Activated CD4-positive, alpha-beta T cell treated with anti-CD3 and anti-CD28 coated beads for 4 hours (primary cell): ENCODE measurements at places on chromosomes 2 and 18.

GRCh38 chr18:61901323-61901986 lies 8.6 kb upstream of the RNF152 start:
- DNase-seq = peak; percentile 34

GRCh38 chr18:68642003-68642402 lies 72.9 kb downstream of the TMX3 start:
- no peak for DNase-seq

GRCh38 chr2:39781697-39782096 lies 2.6 kb upstream of the THUMPD2 start:
- no peak for DNase-seq

GRCh38 chr18:55076643-55077218 lies 117.5 kb upstream of the CCDC68 start:
- no peak for DNase-seq

DNA sequence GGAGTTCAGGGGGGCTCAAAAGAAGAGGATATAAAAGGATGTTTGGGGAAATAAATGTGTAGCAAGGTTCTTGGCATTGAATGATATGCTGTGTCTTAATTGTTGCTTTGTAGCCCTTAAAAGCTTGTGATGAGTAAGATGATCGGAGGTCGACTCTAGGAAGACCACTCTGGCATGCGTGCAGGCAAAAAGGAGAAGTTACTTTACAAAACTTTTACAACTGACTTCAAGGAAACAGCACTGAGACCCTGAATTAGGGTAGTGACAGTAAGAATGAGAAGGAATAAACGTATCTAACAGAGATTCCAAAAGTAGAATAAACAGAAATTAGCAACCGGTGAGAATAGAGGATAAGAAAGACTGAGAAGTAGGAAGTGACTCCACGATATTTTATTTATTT lies 228.7 kb upstream of the TANK start:
- DNase-seq = no peak

DNA sequence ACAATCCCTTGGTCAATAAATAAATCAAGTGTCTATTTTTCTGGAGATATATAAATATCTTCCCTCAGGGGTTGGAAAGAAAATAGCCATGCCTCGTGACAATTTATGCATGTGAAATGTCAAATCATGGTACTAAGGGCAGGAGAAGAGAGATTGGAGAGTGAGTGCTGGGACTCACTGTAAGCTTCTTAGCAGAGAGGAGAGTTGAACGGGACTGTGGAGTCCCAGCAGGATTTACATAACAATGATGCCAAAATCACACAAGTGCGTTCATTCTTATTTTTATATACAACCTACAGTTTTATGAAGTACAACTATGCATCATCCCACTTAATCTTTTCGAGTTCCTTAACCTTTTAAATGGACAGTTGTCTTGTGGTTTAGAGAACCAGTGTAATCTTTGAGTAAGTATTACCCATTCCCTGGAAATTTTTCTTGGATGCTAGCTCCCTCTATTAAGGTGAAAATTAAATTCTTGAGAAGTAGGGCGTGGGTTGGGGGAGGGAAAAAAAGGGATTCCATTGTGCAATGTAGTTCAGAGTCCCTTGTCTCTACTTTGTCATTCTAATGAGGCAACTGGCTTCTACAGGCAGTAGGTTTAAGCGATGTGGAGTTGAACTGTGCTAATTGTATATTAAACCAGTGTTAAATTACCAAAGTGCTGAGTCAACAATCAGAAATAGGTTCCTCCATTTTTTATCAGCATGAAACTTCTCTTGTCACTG lies 143.6 kb upstream of the EPHA4 start:
- DNase-seq = no peak

GRCh38 chr2:67645280-67646138 lies 248.4 kb downstream of the ETAA1 start:
- DNase-seq = no peak

- no peak for DNase-seq
These were observed 231.7 kb upstream of the TNP1 start for GRCh38 chr2:217091531-217091930.

- no peak for DNase-seq
These were observed 41.7 kb upstream of the LDLRAD4 start for GRCh38 chr18:13176847-13177246.

- DNase-seq = no peak
These were observed 60.9 kb upstream of the KLF7 start for GRCh38 chr2:207226671-207227061.

DNA sequence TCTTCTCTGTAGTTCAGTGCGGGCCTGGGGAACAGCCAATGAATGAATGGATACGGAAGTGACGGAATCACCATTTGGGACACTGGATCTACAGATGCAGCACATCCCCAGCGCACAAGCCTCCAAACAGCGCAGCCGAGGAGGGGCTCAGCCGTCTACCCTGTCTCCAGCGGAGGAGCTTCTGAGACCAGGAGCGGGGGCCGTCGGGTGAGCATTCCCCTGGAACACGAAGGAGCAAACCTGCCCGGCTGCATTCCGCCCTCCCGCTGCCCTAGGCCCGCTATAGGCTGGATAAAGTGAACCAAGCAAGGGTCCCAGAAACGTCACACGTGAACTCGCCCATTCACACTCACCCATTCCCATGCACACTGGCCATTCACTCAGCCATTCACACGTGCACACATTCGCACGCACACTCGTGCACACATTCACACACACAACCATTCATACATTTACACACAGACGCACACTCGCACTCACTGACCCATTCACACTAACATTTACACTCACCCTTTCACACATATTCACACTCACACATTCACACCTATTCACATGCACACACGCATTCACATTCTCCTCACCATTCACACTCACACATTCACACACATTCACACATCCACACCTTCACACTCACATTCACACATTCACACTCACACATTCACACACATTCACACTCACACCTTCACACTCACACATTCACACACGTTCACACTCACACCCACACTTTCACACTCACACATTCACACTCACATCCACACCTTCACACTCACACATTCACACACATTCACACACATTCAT lies 63.4 kb downstream of the BIN1 start:
- no peak for DNase-seq

DNA sequence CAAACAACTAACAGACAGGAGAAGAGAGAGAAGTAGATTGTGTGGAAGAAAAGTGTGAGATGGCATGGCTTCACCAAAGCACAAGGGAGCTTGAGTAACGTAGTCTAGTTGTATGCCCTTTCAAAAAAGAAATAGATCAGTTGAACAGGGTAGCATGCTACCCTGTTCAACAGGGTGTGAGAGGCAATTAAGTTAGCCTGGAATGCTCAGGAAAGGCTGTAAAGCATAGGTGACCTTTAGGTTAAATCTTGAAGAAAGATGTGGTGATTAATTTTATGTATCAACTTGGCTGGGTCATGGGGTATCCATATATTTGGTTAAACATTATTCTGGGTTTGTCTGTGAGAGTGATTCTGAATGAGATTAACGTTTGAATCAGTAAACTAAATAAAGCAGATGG lies 61.8 kb upstream of the ZC3H15 start:
- DNase-seq = no peak

GRCh38 chr2:15031745-15032240 lies 399.3 kb downstream of the LRATD1 start:
- DNase-seq = no peak

GRCh38 chr2:231057590-231057989 lies 923 bp downstream of the PSMD1 start:
- no peak for DNase-seq

DNA sequence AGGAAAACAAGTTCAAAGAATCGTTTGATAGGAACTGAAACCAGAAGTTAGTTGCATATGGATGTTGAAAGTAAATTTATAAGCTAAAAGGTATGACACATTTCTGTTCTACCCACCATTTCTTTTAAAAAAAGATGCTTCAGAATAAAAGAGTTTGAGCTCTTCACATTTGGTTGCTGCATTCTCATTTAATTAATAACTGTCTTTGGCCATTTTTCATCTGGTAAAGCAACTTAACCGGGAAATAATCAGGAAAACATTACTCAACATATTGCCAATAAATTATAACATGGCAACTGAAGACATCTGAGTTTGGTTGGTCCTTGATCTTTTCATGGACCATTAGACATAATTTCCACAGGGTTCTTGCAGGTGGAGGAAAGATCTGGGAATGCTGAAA lies 180.2 kb upstream of the TWIST2 start:
- DNase-seq = no peak

- DNase-seq = no peak
These were observed 310.5 kb downstream of the SMAD2 start for GRCh38 chr18:47619771-47620448.

DNA sequence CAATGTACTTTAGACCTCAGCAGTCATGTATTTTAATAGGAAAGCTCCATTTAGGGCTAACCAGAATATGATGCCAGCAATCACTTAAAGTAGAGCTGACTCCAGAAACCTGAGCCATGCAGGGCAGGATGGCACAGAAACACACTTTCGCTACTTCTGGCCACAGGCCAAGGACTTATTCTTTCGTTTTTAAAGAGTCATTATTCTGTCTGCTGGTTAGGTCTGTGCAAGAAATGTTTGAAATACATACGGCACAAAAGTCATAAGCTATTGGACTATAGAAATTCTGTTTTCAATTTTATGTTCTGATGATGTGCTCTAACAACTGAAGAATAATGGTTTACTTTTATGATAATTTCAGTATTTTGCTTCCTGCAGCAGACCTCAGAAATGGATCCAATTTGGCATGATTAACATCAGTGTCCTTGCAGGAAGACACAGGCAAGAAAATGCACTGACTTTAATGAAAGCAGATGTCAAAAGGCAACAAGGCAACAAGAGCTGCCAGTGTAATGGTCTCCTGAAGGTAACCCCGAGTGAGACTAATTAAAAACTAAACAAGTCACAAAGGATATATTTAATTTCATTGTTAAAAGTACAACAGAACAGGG lies 114.4 kb upstream of the CHRNA1 start:
- DNase-seq = no peak

GRCh38 chr18:42654556-42654955 lies 460.9 kb downstream of the RIT2 start:
- no peak for DNase-seq
